Type B pancreatic cell (in vitro differentiated cells): ENCODE measurements at places on chromosomes 5 and 9. TPM values are rescaled to one million over a fixed set of nuclear protein-coding genes. Genes with fewer than 3 reads are reported as not detected.

Gene HMGXB3
- 36.3 and 40.5 TPM in 2 replicates for total RNA-seq

Gene OLFM1
- 8.0 and 9.7 TPM in 2 replicates for total RNA-seq

DNA sequence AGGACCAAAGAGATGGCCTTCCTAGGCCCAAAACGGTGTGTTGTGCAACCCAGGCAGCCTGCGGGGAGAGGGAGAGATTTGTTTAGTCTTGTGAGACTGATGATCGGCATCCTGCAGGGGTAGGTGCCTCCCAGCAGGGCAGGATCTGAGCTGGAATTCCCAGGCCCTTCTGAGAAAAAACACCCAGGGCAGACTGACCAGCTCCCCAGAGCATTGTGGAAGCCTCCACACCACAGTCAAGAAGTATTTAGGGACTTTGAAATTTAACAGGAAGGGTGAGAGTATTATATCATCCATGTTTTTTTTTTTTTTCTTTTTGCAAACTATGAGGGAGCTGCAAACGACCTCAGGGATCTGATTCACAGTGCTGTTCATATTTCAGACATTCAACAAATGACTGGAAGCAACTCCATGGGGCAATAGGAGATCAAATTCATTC lies 104.5 kb upstream of the LHFPL2 start:
- DNase-seq, result no peak

GRCh38 chr5:116445311-116445710 lies 129.3 kb downstream of the SEMA6A start:
- no peak for DNase-seq

- DNase-seq, result no peak
Observed at GRCh38 chr5:139058121-139058520, 140.0 kb downstream of the SIL1 start.

GRCh38 chr5:83924171-83924570 lies 203.5 kb upstream of the HAPLN1 start:
- DNase-seq, result no peak

DNA sequence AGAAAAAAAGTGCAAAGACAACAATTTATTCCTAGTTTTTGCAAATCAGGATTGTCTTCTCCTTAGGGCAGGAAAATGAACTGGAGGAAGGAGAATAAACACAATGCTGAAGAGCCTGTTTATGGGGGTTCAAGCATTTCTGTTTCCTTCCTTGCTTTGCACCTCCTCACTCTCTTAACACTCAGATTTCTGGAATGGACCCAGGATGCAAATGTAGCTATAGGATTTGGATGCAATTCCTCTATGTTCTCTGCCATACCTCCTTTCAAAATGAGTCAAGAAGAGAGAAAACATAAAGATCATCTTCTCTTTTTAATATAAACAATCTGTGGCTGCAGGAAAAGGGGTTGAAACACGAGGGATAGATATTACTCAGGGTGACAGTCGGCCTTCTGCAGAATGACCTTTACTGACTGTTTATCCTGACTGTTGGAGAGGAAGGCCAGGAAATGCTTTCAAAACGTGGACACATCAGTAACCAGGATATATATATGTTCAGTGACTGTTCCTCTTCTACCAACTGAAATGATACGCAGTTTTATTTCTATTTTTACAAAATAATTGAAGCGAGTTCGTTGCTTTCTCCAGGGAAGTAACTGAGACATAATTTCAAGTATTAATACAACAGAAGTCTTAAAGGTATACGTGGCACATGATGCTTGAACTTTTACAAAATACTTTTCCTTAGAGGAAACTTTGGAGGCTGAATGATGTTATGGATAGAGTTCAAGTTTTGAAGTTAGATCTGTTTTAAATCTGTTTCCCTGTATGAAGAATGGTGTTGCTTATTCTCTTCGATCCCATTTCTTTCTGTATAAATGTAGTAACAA lies 44.4 kb downstream of the ACTBL2 start:
- DNase-seq, result no peak
